ENCODE measurements at places on chromosomes 6 and 20. TPM values are rescaled to one million over a fixed set of nuclear protein-coding genes. Genes with fewer than 3 reads are reported as not detected.

DNA sequence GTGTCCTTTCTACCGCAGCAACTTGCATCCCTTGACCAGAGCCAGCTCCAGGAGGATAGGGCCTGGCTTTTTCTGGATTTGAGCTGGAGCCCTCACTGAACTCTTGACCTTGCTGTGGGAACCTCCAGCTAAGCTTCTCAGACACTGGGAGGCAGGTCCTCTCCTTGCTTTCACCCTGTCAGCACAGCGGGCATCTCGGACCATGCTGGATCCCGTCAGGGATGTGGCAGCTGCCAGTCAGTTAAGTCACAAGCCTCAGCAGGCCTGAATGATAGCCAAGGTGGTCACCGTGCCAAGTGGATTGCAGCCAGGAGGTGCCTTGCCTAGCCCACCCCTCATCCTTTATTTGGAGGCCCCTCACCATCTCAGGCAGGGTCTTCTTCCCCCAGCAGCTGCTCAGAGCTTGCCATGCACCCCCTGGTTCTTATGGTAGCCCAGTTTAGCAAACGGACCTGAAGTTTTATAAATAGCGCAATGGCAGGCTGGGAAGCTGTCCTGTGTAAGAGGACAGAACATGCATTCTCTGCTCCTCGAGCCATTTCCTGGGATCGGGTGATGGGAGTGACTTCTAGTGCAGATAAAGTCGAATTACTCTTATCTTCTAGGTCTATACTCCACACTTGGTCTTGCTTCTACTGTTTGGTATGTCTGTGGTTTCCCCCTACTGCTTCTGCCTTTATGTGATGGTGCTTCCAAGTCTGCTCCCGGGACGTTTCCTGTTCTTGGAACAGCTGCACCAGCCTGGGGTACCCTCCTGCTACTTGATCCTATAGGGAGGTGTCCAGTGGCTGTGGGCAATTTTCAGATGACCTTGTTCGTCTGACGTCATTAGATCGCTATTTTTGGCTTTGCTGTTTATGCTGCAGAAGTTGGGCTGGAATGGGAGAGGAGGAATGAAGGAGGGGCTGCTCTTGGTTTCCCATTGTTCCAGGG, 7.1 kb upstream of the MYLK2 start:
- peak; percentile 99 for DNase-seq

GRCh38 chr20:23226612-23227265, 123.9 kb upstream of the NXT1 start:
- no peak for DNase-seq

GRCh38 chr6:41100871-41101287, 28.1 kb downstream of the NFYA start:
- DNase-seq = no peak

DNA sequence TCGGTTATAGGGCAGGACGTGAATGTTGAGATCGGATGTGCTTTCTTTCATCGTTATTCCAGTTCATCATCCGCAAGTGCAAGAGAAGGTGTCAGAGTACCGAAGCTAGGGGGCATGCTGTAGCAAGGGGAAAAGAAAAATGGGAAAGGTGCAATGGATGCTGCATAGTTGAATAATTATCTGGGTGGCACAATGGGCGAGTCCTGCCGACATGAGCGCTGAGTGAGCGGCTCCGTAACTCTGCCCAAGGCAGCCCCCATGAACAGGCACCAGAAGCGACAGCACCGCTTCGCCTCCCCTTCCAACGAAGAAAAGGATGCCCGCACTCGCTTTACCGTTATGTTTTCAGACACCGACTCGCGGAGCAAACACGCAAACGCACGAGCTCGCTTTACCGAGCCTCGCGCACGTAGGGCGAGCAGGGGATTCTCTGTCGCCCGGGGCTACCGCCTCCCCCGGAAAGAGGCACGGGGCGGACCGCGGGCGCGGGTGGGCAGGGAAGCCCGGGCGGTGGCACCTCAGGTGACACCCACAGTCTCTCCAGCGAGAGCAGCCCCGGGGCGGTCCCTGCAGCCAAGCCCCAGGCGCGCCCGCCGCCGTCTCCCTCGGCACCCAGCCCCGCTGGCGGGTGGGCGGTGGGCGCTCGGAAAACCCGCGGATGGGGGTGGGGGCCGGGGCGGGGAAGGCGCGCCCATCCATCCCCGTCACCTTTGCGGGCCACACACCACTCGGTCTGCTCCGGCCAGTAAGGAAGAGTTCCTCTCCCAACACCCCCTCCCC, 654 bp downstream of the WASF1 start:
- peak; percentile 69 for DNase-seq

GRCh38 chr20:2825761-2826160, 9.6 kb downstream of the TMEM239 start:
- no peak for DNase-seq

DNA sequence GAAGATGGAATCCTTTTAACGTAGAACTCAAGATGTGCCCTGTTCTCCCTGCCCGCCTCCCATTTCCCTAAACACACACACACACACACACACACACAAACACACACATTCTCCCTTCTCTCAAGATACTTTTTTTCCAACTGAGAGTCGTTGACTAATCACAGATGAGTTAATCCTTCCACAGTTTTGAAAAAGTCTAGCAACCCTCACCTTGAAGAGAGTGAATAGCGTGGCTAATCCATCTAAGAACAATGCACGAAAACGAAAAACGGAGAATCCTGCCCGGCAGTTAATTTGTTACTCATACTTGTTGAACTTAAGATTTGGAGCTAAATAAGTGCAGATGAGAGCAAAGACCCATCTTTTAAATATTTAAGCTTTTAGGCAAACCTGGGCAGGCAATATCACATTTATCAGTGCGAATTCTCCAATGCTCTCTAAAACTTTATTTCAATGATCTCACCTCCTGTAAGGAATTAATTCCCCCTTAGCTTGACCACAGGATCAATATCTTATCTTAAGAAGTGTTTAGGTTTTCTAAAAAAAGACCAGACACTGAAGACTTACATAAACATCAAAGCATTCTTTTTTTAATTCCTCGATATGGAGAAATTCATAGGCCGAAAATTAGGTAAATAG, 1.1 kb downstream of the AGPAT4 start:
- peak; percentile 18 for DNase-seq

GRCh38 chr6:50185006-50185405, 135.3 kb upstream of the DEFB112 start:
- peak; percentile 56 for DNase-seq

DNA sequence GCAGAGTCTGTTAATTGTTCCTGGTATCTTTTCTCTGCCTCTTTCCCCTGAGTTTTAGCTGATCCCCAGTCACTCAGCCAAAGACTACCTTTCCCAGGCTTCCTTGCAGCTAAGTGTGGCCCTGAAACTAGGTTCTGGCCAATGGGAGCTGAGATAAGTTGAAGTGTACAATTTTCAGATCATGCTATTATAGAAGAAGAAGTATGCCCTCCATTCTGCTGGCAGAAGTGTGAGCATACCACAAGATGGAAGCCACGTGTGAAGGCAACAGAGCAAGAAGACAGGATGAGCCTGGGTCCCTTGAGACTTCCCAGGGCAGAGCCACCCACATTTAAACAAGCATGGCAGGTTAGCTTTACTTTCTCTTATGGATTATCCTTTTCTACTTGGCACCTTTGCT, 273.2 kb downstream of the HIVEP2 start:
- DNase-seq = no peak

- DNase-seq = no peak
These were observed 231.3 kb downstream of the TFAP2C start for GRCh38 chr20:56860413-56860812.

DNA sequence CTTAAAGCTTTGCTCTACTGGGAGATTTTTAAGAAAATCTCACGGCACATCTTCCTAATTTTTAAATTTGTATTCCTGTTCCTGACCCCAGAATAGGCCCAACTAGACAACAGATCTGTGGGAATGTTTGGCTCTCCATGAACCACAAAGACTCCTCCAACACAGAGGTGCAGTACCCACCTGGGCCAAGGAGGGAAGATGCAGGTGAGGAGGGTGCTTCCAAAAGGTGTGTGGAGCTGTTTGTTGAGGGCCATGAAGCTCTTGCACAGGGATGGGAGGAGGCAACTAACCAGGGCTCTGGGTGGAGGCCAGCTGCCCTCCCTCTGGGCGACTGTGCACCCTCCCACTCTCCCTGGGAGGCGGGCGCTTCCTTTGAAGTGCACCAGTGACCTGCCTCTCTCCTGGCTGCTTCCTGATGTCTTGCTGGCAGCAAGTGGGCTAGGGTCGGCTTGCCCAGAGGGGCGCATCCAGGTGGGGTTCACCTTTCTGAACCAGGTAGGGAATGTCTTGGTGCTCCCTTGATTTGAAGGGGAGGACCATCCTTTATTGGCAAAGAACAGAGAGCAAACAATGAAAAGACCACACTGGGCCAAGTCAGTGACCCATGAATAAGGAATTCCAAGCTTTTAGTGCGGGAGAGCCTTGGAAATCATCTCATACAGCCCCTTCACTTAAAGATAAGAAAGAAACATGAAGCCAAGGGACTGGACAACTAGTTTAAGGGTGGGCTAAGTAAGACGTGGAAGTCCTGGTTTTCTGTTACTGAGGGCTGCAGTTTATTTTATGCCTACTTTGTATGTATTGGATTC, 76.0 kb downstream of the ANKRD6 start:
- no peak for DNase-seq

DNA sequence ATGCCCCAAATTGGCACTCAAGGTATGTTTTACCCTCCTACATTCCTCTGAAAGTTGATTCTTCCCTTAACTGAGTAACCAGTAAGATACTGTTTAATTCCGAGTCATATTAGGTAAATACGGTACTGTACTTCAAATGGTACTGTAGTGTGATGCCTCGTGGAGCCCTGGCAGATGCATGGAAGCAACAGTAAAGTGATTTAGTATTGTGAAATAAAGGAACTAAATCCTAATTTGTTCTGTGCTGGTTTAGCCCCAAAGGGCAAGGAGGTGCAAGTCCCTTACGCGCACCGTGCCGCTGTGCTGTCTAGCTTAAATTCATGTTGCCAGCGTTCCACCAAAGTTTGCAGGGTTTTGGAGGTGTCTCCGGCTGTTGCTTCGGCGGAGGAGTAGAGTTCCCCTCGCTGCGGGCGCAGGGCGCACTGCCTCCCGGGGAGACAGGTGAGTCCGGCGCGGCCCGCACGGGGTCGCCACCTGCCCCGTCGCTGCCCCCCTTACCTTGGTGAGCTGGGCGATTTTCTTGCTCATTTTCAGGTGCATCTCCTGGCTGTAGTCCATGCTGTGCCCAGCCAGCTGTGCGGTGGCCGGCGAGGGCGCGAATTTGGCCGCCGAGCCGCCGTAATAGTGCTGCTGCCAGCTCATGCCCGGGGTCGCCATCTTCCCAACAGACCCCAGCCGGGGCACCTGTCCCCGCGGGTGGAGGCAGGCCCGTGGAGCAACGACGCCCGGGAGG, 655 bp downstream of the FAM184A start:
- peak; percentile 15 for DNase-seq

DNA sequence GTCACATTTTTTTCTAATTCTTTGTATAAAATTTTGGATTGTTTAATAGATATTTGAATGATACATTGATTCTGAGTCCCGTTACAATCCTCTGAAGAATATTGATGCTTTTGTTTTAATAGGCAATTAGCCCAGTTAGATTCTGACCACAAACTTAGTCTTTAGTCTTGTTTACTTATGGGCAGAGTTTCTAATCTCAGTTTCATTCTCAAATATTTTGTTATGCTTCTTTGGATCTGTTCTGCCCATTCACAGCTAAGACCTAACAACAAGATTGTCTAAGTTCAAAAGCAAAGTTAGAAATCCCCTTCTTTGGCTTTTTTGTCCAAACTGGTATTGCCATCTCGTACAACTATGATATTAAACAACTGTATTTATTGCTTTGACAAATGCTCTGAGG, 58.0 kb downstream of the TBXT start:
- no peak for DNase-seq

GRCh38 chr6:93828553-93828952, 409.2 kb upstream of the EPHA7 start:
- DNase-seq = no peak

DNA sequence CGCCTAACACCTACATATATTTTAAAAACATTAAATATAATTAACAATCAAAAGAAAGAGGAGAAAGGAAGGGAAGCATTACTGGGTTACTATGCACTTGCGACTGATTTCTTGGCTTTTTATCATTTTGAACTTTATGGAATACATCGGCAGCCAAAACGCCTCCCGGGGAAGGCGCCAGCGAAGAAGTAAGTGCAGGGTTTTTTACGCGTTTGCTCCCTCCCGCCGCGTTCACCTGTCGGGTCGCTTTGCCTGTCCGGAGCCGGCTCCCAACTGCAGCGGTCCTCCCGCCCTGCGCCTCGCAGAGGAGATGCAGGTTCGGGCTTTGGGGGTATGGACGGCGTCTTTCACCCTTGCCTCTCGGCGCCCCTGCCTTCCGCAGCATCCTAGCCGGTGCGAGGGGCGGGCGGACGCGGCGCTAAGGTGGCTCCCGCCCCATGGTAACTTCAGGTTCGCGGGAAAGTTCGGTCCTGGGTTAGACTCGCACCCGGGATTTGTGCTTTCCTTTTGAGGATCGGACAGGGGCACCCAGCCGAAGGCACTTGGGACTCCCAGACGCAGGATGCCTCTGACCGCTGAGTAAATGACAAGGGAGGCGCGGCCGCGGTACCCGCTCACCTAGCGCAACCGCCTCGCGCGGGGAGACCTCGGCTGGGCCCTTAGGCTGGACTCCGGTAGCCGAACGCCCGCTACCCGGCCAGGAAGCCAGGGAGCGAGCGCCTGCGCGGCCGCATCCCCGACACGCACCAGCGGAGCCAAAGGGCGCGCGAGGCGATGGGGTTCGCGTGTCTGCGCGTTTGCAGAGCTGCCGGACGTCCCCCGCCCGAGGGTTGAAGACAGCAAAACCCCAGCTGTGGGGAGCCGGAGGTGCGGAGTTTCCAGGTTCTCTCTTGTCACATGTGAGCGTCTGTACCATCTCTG, 891 bp downstream of the RSPO3 start:
- no peak for DNase-seq

GRCh38 chr6:387293-387741, 4.2 kb upstream of the IRF4 start:
- DNase-seq = no peak

- peak; percentile 25 for DNase-seq
These were observed 8.2 kb upstream of the STMND1 start for GRCh38 chr6:17093686-17094085.

DNA sequence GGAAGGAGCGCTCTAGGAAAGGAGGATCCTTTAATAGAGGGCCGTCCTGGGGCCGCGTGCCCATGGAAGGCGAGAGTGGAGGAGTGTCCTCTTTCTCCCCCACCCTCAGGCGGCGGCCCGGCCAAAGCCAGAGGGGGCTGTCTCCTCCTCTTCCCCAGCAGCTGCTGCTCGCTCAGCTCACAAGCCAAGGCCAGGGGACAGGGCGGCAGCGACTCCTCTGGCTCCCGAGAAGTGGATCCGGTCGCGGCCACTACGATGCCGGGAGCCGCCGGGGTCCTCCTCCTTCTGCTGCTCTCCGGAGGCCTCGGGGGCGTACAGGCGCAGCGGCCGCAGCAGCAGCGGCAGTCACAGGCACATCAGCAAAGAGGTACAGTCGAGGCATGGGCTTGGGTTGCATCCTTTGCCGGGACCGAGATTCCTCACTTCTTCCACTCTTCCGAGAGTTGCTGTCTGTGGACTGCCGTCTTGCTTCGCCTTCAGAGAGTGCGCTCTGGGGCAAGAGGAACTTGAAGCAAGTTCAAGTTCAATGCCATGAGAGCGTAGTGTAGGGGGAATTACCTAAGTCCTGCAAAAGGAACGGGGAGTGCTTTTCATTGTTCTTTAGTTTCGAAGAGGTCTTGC, at the start of gene LAMA2:
Gene LAMA2 (plus strand): TSS at position 148 of the 621 bp plus-strand sequence. CDS start 108 bp downstream, at position 256.
- peak; percentile 87 for DNase-seq

The FOXC1 gene
- total RNA-seq = 7.2 TPM

The UBE2C gene
- total RNA-seq = 615 TPM

The CD40 gene
- 0.12 TPM for total RNA-seq

The LINC00237 gene
- total RNA-seq = not detected

The ERVFRD-1 gene
- total RNA-seq = not detected
